Pancreas (tissue), 10 donors: ENCODE measurements at places on chromosomes 7 and 10. TPM values are rescaled to one million over a fixed set of nuclear protein-coding genes. Genes with fewer than 3 reads are reported as not detected.

- H3K36me3 ChIP-seq, result no peaks in the 10 kb centered on the region
- DNase-seq, result no peak
- no peak overlapping the region for H3K4me3 ChIP-seq
- no peaks in the 10 kb centered on the region for H3K4me1 ChIP-seq
- H3K27me3 ChIP-seq, result no peaks in the 10 kb centered on the region
Measured at GRCh38 chr7:135704074-135704473, 23.9 kb downstream of the SLC13A4 start.

GRCh38 chr7:36289833-36290661, 99.6 kb upstream of the ANLN start:
- peak; percentile 94 for DNase-seq
- H3K27me3 ChIP-seq, result no peaks in the 10 kb centered on the region
- H3K36me3 ChIP-seq, result no peaks in the 10 kb centered on the region
- no peak overlapping the region for H3K4me3 ChIP-seq

Gene RBP4
- 15.1 TPM for total RNA-seq

DNA sequence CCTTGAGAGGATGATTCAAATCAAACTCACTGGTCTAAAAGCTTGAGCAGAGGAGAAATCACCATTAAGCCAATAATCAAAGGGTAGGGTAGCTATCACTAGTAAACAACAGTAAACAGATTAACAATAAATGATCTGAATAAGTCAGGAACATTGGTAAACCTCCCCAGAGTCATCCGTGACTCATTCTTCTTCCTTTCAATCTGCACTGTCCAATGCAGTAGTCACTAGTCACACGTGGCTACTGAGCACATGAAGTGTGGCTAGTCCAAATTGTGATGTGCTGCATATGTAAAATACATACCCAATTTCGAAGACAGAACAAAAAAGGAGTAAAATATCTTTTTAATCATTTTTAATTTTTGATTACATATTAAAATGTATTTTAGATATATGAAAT, 64.0 kb downstream of the ERCC6 start:
- no peak for DNase-seq
- H3K36me3 ChIP-seq, result peaks cover 50% of the 10 kb centered on the region
- H3K4me3 ChIP-seq, result no peak overlapping the region
- no peak overlapping the region for H3K27ac ChIP-seq
- no peaks in the 10 kb centered on the region for H3K27me3 ChIP-seq

Gene COL17A1
- not detected for total RNA-seq

GRCh38 chr10:122296363-122297120, 25.4 kb downstream of the BTBD16 start:
- DNase-seq, result peak; percentile 2
- H3K27me3 ChIP-seq, result no peaks in the 10 kb centered on the region
- H3K27ac ChIP-seq, result no peak overlapping the region
- no peak overlapping the region for H3K4me3 ChIP-seq
- H3K36me3 ChIP-seq, result no peaks in the 10 kb centered on the region
- peaks cover 5% of the 10 kb centered on the region for H3K4me1 ChIP-seq

GRCh38 chr7:44797329-44798258, 1.1 kb downstream of the PPIA start:
- peak overlapping the region; percentile 97 for H3K27ac ChIP-seq
- peaks cover 18% of the 10 kb centered on the region for H3K36me3 ChIP-seq
- H3K27me3 ChIP-seq, result no peaks in the 10 kb centered on the region
- H3K4me1 ChIP-seq, result peaks cover 11% of the 10 kb centered on the region
- peak overlapping the region; percentile 58 for H3K4me3 ChIP-seq

Gene ZNF138
- 4.5 TPM for total RNA-seq

Gene WDFY4
- total RNA-seq, result 0.56 TPM

- no peak overlapping the region for H3K27ac ChIP-seq
- H3K4me1 ChIP-seq, result no peaks in the 10 kb centered on the region
- H3K36me3 ChIP-seq, result no peaks in the 10 kb centered on the region
- H3K4me3 ChIP-seq, result no peak overlapping the region
Measured at GRCh38 chr10:13567030-13567429, 19.7 kb upstream of the PRPF18 start.

DNA sequence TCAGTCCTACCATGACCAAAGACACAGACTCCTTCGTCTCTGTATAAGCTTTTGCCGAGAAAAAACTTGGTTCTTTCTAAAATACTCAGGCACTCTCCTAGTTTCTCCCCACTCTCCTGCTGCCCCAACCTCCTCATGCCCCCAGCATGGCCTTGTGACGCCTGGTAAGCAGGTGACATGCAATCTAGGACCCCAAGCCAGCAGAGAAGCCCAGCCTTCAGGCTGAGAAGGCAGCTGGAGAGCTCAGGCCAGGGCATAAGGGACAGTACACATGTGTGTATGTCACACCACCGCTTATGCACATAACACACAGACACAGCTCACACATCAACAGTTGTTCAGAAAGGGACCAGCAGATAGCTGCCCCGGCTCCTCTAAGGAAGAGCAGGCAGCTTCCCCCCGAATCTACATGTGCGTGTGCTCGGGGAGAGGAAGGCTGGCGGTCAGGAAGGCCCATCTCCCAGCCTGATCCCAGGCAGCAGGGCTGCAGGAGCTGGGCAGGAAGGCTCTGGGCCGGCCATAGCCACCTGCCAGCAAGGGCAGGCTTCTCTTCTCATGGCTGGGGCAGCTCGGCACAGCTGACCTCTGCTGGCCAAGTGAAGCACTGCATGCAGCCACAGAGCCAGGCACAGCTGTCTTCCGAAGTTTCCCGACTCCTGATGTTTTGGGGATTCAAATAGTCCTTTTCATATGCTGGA, 8.5 kb downstream of the DDX56 start:
- no peak overlapping the region for H3K4me3 ChIP-seq
- peaks cover 17% of the 10 kb centered on the region for H3K36me3 ChIP-seq
- no peak overlapping the region for H3K27ac ChIP-seq
- DNase-seq, result peak; percentile 89
- no peaks in the 10 kb centered on the region for H3K27me3 ChIP-seq
- no peaks in the 10 kb centered on the region for H3K4me1 ChIP-seq

DNA sequence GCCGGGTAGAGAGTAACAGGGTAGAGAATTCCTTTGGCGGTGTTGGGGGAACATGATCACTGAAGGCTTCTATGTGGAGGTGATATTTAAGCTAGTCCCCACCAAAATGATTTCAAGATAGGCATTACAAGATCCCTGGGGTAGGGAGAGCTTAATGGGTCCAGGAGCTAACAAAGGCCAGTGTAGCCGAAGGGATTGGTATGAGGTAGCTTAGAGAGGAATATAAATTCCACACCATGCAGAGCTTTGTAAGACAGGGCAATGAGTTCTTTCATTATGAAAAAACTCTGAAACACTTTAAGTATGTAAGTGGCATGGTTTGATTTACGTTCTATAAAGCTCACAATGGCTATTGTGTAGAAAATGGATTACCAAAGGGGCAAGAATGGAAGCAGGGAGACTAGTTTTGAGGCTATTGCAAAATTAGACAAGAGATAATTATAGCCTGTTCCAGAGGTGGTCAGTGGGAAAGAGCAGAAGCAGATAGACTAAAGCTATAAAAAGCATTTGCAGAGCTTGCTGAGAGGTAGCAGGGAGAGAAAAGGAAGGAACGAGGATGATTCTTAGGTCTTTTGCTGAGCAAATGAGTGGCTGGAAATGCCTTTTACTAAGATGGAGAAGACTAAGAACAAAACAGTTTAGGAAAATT, 119.7 kb upstream of the SLC25A13 start:
- DNase-seq, result no peak
- no peaks in the 10 kb centered on the region for H3K27me3 ChIP-seq
- no peak overlapping the region for H3K27ac ChIP-seq
- no peaks in the 10 kb centered on the region for H3K4me1 ChIP-seq
- H3K36me3 ChIP-seq, result no peaks in the 10 kb centered on the region

DNA sequence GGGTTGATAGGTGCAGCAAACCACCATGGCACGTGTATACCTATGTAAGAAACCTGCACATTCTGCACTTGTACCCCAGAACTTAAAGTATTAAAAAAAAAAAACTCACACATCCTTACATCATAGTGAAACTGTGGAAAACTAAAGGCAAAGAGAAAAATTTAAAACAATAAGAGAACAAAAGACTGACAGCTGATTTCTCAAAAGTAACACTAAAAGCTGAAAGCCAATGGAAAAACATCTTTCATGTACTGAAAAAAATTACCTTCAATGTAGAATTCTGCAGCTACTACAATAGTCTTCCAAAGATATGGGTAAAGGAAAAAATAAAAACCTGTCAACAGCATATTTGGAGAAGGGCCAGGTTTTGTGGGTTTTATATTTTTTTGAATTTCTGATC, 729.1 kb upstream of the NRP1 start:
- DNase-seq, result no peak
- H3K27me3 ChIP-seq, result no peaks in the 10 kb centered on the region
- no peak overlapping the region for H3K4me3 ChIP-seq
- no peak overlapping the region for H3K27ac ChIP-seq
- no peaks in the 10 kb centered on the region for H3K4me1 ChIP-seq
- H3K36me3 ChIP-seq, result no peaks in the 10 kb centered on the region

DNA sequence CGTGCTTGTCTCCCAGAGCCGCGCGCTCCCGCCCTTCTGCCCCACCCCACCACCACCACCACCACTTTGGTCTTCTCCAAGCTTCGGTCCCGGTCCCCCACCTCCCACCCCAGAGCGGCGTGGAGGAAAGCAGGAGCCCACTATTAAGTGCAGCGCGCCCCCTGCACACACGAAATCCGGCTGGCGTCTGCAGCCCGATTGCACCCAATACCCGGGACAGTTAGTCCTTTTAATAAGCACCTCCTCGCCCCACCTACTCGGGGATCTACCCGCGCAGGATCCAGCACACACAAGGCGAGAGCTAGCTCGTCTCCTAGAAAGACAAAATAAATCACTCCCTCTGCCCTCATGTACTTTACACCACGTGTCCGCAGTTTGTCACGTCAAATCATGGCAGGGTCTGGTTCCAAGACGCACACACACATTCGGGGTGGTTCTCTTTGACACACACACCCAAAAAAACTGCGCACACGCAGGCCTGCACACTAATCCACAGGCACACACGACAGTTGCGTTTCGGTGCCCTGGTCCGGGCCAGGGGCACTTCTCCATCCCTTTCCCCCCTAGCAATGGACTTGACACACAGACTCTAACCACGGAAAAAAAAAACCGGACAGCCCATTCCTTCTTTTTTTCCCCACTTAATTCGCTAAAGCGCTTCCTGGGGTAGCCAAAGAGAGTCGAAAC, 1.6 kb downstream of the SFMBT2 start:
- peak overlapping the region; percentile 74 for H3K4me3 ChIP-seq
- peaks cover 12% of the 10 kb centered on the region for H3K27me3 ChIP-seq
- peak; percentile 19 for DNase-seq
- no peaks in the 10 kb centered on the region for H3K36me3 ChIP-seq
- no peak overlapping the region for H3K27ac ChIP-seq
- H3K4me1 ChIP-seq, result peaks cover 4% of the 10 kb centered on the region

- H3K36me3 ChIP-seq, result no peaks in the 10 kb centered on the region
- peak overlapping the region; percentile 40 for H3K4me3 ChIP-seq
- H3K27ac ChIP-seq, result no peak overlapping the region
- H3K27me3 ChIP-seq, result no peaks in the 10 kb centered on the region
Measured at GRCh38 chr7:48035967-48036478, 680 bp downstream of the C7orf57 start.

- H3K4me3 ChIP-seq, result no peak overlapping the region
- H3K4me1 ChIP-seq, result no peaks in the 10 kb centered on the region
- no peaks in the 10 kb centered on the region for H3K27me3 ChIP-seq
- no peak overlapping the region for H3K27ac ChIP-seq
- H3K36me3 ChIP-seq, result no peaks in the 10 kb centered on the region
- no peak for DNase-seq
Measured at GRCh38 chr10:30915146-30915545, 116.5 kb downstream of the ZNF438 start.

Gene TLL2
- total RNA-seq, result 0.14 TPM

DNA sequence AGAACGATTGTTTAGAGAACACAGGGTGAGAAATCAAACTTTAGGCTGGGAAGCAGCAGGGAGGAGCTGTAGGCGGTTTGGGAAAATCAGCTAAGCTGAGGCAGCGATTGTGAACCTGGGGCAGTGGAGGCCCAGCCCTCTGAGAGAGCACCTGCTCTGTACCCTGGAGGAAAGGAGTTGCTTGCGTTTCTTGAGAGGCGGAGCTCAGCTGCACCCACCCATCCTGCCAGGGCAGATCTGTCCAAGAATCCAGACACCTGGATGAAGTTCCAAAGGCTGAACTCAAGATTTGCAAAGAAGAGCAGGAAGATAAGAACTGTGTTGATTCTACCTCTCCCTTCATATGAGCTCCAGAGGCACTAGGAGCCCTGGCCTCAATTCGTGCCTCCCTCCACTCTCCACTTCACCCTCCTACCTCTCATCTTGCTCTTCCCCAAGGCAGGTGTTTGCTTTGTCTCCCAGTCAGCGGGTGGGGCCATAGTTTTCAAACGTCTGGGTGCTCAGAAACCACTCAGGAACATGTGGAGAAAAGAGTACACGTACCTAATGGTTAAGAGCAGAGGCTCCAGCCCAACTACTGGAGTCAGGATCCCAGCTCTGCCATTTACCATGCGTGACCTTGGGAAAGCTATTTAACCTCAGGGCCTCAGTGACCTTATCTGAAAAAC, 21.5 kb upstream of the TMEM213 start:
- no peak overlapping the region for H3K4me3 ChIP-seq
- no peaks in the 10 kb centered on the region for H3K4me1 ChIP-seq

GRCh38 chr7:47414342-47415317, 167.3 kb downstream of the TNS3 start:
- DNase-seq, result no peak
- peaks cover 44% of the 10 kb centered on the region for H3K36me3 ChIP-seq
- no peaks in the 10 kb centered on the region for H3K4me1 ChIP-seq

GRCh38 chr7:30465811-30466180, 12.8 kb downstream of the NOD1 start:
- H3K4me3 ChIP-seq, result no peak overlapping the region
- no peaks in the 10 kb centered on the region for H3K36me3 ChIP-seq
- no peaks in the 10 kb centered on the region for H3K27me3 ChIP-seq
- peaks cover 17% of the 10 kb centered on the region for H3K4me1 ChIP-seq

Gene TNRC18
- total RNA-seq, result 47.0 TPM

GRCh38 chr10:69407621-69408301, 9.0 kb downstream of the TACR2 start:
- H3K36me3 ChIP-seq, result no peaks in the 10 kb centered on the region
- no peak for DNase-seq
- H3K4me3 ChIP-seq, result no peak overlapping the region
- H3K27ac ChIP-seq, result peak overlapping the region; percentile 64
- H3K4me1 ChIP-seq, result peaks cover 4% of the 10 kb centered on the region

Gene NEUROD6
- not detected for total RNA-seq

DNA sequence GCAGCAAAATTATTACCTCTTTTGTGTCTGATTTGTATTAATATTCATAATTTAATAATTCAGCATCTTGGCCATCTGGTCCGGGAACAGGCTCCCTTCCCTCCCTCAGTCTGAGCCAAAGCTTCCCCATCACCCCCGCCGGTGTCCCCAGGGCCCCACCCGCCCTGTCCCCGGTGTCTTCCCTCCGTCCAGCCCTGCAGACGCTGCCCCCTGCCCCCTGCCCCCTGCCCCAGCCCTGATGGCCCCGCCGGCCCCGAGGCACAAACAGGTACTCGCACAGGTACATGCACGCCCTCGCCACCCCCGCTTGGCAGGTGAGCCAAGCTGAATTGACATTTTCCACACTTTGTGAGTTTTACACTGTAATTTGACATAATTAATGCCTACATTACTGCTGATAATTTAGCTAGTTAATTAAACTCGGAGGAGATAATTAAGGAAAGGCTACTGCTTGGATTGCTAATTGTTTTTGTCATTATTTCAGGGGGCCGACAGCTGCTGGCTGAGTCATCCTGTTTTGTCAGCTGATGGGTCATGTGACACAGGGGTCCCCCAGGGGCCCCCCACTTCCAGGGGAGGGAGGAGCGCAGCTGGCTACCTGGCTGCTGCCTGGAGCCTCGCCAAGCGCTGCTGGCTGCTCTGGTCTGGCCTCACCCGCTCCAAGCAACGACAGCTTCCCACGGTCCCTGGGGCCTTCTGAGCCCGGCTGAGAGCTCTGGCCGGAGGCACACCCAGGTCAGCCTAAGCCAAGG, 36.6 kb downstream of the MICALL2 start:
- no peak for DNase-seq
- no peaks in the 10 kb centered on the region for H3K36me3 ChIP-seq
- H3K27me3 ChIP-seq, result no peaks in the 10 kb centered on the region
- no peak overlapping the region for H3K4me3 ChIP-seq

Gene CYP3A7
- total RNA-seq, result 0.20 TPM
